NCI-H82 (cell line): ENCODE measurements at places on chromosomes 16 and 17.

DNA sequence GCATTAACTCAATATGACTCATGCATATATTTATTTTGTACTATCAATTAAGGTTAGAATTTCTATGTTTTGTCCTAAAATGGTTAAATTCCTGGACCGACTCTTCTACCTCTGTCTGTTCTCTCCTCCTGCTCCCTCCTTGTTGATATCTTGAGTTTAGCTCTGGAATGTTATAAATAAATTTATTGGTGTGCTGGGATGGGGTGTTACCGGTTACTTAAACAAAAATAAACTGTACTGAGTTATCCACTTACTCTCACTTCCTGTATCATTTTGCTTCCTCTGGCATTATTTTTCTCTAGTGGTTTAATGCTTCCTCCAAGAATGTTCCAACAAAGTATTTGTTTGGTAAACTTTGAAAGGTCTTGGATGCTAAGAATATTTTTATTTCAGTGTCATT lies 120.1 kb downstream of the ABCA8 start:
- no peak for DNase-seq

GRCh38 chr16:6284731-6285130 lies 1047.9 kb upstream of the RBFOX1 start:
- DNase-seq, result no peak

DNA sequence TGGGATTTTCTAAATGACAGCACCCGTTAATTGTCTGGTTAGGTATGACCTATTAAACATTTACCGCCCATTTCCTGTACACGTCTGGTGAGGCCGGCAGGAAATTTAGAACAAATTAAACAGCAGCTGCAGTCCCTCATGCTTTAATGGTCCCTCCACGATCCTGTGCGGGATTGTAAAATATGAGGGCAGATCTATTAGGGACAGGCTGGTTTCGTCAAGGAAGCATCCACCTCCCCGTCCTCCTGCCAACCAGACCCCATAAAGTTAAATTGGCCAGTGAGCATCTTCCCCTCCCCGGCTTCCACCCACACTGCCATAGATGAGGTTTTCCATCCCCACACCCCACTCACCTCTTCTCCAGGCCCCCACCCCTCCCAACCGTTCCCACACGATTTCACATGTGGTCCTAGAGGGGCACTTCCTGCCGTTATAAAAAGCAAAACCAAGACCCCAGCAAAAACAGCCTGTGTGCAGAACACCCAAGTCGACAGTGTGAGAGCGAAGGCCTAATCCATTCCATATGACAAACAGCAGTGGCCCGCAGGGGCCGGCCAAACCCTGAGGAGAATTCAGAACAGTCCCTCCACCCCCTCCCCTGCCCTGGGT lies 331.9 kb downstream of the FOXL1 start:
- DNase-seq, result no peak

GRCh38 chr16:80390871-80391489 lies 149.8 kb upstream of the DYNLRB2 start:
- DNase-seq, result no peak

DNA sequence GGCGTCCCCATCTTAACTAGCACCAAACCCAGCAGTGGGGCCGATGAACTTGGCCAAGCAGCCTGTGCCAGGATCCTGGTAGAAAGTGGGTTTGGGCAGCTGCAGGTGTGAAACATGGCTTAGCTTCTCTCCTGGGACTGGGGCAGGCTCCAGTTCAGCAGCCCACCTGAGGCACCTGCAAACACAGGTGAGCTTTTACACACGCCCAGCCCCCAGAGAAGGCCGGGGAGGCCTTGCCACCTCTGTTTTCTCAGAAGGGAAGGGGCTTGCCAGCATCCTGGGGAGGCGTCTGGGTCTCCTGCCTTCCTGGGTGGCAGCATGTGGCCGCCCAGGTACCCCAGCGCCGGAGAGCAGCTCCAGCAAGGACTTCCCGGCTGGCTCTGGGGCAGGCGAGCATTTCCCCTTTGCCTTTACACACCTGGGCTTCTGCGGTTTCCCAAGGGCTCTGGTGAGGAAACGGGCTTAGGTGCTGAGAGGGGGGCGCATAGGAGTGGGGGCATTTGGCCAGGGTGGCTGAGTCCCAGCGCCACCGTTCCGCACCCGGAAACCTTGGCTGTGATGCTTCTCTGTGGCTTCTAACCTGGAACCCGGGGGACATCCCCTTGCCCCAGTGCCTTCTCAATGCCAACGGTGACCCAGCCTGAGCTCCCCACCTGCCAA lies 81.6 kb upstream of the CBX4 start:
- DNase-seq, result no peak

GRCh38 chr17:29012535-29012934 lies 6.7 kb upstream of the SEZ6 start:
- no peak for DNase-seq

- DNase-seq, result no peak
Observed at GRCh38 chr16:76176153-76176552, 101.0 kb upstream of the CNTNAP4 start.

GRCh38 chr17:5793899-5794298 lies 209.6 kb upstream of the NLRP1 start:
- peak; percentile 66 for DNase-seq

- no peak for DNase-seq
Observed at GRCh38 chr17:81193470-81194224, 27.6 kb upstream of the AATK start.

DNA sequence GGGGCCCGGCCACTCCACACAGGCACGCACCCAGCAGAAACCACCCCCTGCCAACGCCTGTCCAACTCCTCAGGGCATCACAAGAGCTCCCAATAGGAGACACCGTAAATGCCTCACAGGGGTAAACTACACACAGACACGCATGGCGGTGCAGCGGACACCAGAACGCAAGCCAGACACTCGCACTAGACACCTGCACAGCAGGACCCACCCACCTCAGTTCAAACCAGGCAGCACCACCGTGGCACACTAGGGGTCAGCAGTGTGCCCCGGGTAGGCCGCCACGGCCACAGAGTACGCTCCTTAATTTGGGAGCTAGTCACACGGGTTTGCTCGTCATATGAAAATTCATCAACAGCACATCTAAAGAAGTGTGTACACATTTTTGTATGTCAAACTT lies 3.4 kb downstream of the SLC38A10 start:
- DNase-seq, result peak; percentile 77

DNA sequence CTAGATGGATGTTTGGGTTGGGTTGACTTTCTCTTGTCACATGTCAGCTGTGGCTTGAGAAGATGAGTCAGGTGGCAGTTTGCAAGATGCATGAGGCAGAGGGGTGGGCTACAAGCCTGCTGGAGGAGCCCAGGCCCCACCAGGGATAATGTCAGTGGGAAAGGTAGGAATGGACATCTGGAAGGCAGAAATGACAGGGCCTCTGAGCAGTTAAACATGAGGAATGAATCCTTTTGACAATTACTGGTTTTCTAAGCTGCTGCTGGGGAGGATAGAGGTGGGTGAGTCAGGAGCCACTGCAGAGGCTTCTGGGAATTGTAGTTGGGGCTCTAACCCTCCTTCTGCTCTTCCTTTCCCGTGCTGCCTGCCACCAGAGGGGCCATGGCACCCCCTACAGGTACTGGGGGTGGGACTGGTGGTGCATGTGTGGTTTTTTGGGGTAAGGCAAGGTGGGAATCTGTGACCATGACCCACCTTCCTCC lies 15.7 kb downstream of the SLC52A1 start:
- peak; percentile 60 for DNase-seq

DNA sequence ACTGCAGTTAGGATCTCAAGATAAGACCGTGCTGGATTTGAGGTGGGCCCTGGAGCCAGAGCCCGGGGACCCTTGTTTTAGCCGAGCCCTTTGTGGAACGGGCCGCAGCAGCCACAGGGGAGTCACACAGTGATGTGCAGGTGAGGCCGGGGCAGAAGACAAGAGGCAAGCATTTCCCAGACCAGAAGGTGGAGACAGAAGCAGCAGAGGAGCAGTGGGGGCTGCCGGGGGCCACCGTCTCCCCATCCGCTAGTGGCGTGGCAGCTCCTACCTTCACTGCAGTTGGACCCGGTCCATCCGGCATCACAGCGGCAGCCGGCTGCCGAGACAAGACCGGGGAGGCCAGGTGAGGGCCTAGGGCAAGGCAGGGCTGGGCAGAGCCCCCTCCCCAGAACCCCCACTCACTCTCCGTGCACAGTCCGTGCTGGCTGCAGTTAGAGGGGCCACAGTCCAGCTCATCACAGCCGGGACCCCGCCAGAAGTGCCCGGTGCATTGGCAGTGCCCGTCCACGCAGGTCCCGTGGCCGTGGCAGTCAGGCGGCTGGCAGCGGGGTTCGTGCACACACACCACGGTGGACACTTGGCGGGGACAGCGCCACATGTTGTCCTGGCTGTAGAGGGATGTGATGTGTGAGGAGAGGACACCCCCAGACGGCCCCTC lies 6.0 kb downstream of the NAGPA start:
- no peak for DNase-seq

GRCh38 chr16:75555213-75555706 lies 792 bp downstream of the TMEM231 start:
- DNase-seq, result peak; percentile 89

GRCh38 chr17:44065668-44066203 lies 735 bp downstream of the LSM12 start:
- no peak for DNase-seq

- DNase-seq, result no peak
Observed at GRCh38 chr17:14334276-14334840, 33.5 kb downstream of the HS3ST3B1 start.
